ENCODE measurements at places on chromosomes 16 and 17. TPM values are rescaled to one million over a fixed set of nuclear protein-coding genes. Genes with fewer than 3 reads are reported as not detected.

The CIBAR2 gene
- total RNA-seq = not detected

The ZNF500 gene
- total RNA-seq = 11.3 TPM

The ALKBH5 gene
- total RNA-seq = 90.4 TPM

The TOX3 gene
- total RNA-seq = 0.15 TPM
